Common myeloid progenitor, CD34-positive (primary cell): ENCODE measurements at places on chromosomes 4 and X.

DNA sequence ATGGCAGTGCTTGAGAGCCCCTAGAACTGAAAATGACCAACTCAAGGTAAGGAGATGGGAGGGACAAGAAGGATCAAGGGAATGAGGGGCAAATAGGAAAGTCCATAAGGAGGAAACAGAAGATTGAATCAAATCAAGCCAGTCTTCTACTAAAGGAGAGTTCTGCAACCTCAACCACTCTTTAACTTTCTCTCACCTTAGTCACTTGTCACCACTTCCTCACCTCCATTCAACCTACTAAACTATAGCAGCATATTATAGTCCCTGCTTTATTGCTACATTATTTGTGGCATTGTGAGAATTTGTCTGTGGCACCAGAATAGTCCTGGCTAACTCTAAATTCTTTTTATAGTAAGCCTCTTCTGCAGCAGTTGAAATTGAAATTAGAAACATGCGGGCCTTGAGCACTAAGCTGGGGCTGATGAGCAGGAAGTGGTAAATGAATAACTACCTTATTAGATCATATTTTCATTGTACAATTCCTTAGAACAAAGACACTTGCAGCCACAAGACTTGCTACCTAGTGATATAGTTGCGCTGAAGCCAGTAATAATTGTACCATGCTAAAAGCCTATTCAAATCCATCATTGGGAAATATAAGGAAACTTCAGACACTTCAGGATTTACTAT lies 336.9 kb downstream of the ZNF674 start:
- no peaks in the 10 kb centered on the region for H3K36me3 ChIP-seq
- peak; percentile 33 for DNase-seq
- H3K4me3 ChIP-seq = no peak overlapping the region
- H3K27ac ChIP-seq = no peak overlapping the region
- H3K27me3 ChIP-seq = no peaks in the 10 kb centered on the region
- peaks cover 6% of the 10 kb centered on the region for H3K4me1 ChIP-seq

DNA sequence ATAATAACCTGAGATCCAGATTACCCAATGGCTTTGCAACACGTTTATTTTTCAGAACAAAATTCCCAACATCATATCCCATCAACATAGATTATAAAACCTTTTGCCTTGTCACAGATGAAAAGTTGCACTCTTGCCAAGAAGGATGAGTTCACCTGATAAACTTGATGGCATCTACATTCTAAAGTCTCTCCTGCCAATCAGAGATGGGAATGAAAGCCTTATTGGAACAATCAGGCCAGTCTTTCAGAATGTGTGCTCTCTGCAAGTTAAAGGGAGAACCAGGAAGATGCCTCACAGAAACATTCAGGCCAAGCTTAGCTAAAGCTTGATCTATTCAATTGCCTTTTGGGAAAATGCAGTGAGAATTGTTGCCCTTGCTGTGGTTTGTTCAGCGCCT lies 1.3 kb downstream of the LPAR4 start:
- H3K4me3 ChIP-seq = no peak overlapping the region
- H3K27ac ChIP-seq = no peak overlapping the region
- H3K4me1 ChIP-seq = no peaks in the 10 kb centered on the region
- no peaks in the 10 kb centered on the region for H3K27me3 ChIP-seq
- no peak for DNase-seq

- no peak overlapping the region for H3K4me3 ChIP-seq
- no peaks in the 10 kb centered on the region for H3K36me3 ChIP-seq
- no peaks in the 10 kb centered on the region for H3K4me1 ChIP-seq
- H3K27ac ChIP-seq = no peak overlapping the region
Observed at GRCh38 chr4:149980121-149980682, 98.0 kb upstream of the DCLK2 start.

GRCh38 chr4:155855897-155856296 lies 10.2 kb downstream of the ASIC5 start:
- no peak overlapping the region for H3K27ac ChIP-seq
- no peak overlapping the region for H3K4me3 ChIP-seq
- no peaks in the 10 kb centered on the region for H3K27me3 ChIP-seq

- DNase-seq = no peak
- peaks cover 11% of the 10 kb centered on the region for H3K36me3 ChIP-seq
- no peaks in the 10 kb centered on the region for H3K27me3 ChIP-seq
- H3K4me3 ChIP-seq = no peak overlapping the region
- no peak overlapping the region for H3K27ac ChIP-seq
Observed at GRCh38 chr4:4440333-4441061, 53.6 kb downstream of the NSG1 start.

DNA sequence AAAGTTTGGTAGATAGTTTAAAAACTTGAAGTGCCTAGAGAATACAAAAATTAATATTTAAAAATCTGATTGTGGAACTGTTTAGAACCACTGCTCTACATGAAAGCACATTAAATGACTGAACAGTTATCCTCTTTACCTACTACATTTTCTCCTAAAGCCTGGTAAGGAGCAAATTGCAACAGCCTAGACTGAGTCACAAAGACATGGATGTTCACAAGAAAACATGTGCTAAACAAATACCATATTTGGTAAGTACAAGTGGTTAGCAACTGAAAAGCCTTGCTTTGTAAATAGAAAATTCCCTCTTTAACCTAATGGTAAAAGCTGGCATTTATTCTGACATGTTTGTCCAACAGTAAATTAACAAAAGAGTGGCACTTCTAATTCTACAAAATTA lies 203.1 kb downstream of the FBXO8 start:
- DNase-seq = no peak
- no peak overlapping the region for H3K4me3 ChIP-seq
- H3K36me3 ChIP-seq = no peaks in the 10 kb centered on the region
- H3K4me1 ChIP-seq = no peaks in the 10 kb centered on the region
